Activated T-cell treated with anti-CD3 and anti-CD28 coated beads, Interleukin-2, amount 50 U/mL, for 72 hours (primary cell): ENCODE measurements at places on chromosomes 16 and 17.

GRCh38 chr17:41433586-41433985 lies 7.2 kb downstream of the KRT38 start:
- no peak overlapping the region for H3K27ac ChIP-seq
- H3K27me3 ChIP-seq, result no peaks in the 10 kb centered on the region
- no peak for DNase-seq
- H3K4me3 ChIP-seq, result no peak overlapping the region
- no peaks in the 10 kb centered on the region for H3K36me3 ChIP-seq

GRCh38 chr17:74960570-74961342 lies 11.8 kb downstream of the HID1 start:
- H3K27ac ChIP-seq, result no peak overlapping the region
- H3K27me3 ChIP-seq, result no peaks in the 10 kb centered on the region
- peak overlapping the region; percentile 5 for H3K4me3 ChIP-seq
- no peaks in the 10 kb centered on the region for H3K36me3 ChIP-seq

DNA sequence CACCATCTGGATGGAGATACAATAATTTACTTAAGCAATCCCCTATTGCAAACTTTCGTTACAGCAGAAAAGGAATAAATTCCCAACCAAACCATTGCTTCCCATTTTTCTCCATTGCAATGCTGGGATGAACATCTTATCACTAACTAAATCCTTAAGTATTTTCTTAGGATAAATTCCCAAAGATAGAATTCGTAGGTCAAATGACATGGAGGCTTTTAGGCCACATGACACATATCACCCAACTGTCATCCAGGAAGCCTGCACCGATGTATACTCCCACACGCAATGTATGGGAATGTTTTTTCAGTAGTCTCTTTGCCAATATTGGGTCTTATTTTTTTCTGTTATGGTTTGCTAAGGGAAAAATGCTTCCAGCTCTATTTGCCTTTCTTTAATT lies 1.6 kb upstream of the TLCD2 start:
- H3K27me3 ChIP-seq, result peaks cover 37% of the 10 kb centered on the region
- H3K27ac ChIP-seq, result peak overlapping the region; percentile 75
- H3K36me3 ChIP-seq, result peaks cover 4% of the 10 kb centered on the region
- H3K4me3 ChIP-seq, result peak overlapping the region; percentile 76
- no peak for DNase-seq

DNA sequence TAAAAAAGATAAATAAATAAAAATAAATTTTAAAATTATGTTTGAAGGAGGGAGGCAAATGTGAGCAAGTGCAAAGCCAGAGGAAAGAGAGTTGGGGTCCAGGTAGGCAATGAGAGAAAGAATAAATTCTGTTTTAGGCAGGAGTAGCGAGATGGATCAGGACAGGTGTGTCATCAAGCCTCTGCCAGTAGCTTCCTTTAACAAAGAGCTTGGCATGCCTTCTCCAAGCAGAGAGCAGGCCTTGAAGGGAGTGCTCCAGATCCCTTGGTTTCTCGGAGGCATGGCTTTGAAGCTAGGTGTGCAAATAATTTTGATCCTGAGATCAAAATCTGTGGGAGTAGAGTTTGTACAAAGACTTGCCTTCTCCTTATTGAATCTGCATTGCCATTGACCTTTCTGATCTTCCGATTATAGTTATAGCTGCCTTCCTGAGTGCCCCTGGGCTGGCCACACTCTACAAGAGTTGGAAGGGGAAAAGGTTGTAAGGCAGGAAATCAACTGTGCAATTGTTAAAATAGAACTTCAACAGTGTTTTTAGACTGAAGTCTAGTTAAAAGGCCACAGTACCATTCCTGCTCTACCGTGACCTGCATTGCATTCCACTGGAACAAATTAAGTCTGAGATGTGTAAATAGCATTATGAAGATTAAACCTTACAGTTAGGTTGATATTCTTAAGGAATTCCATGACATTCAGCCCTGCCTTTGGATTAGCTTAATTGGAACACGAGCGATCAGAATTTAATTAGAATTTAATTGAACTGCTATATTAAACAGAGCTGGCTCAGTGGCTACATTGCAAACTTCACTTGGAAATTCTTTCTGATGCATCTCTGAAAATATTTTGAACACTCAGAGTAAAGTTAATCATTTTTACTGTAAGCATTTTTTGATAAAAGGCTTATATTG lies 33.7 kb downstream of the IQCK start:
- no peak overlapping the region for H3K4me3 ChIP-seq
- H3K36me3 ChIP-seq, result no peaks in the 10 kb centered on the region
- no peaks in the 10 kb centered on the region for H3K27me3 ChIP-seq
- no peak for DNase-seq
- H3K4me1 ChIP-seq, result no peaks in the 10 kb centered on the region

DNA sequence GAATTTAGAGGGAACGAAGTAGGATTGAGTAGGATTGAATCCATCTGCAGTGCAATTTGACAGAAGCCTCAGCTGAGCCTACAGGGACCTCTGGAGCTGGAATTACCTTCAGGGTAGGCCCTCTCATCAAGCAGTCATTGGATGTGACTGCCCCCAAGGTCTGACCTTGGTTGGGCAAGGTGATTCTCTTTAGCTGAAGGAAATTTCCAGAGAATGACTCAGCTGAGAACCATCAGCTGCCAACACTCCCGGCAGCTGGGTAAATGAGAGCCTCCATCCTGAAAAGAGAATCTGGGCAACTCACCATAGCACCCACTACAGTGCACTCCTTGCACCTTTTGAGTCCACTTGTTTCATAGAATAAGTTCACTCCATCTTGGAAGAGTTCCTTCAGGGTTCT lies 113.5 kb upstream of the MED13 start:
- no peaks in the 10 kb centered on the region for H3K36me3 ChIP-seq
- H3K4me1 ChIP-seq, result no peaks in the 10 kb centered on the region
- H3K27ac ChIP-seq, result no peak overlapping the region
- no peaks in the 10 kb centered on the region for H3K27me3 ChIP-seq

DNA sequence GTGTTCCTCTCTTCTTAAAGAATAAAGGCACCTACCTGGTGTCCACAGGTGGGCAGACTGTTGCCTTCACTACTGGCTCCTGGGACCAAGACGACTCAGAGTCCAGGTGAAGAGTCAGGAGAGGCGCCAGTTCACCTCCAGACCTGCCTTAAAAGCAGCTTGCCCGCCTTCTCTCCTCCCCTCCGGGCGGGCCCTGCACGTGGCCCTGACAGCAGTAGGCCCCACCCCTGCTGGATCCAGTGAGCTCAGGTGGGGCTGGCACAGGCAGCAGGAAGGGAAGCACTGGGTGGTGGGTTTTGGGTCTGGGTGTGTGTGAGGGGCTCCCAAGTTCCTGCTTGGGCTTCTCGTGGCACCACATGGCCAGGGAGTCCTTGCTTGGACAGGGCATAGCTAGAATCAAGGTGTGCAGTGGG lies at the start of gene TNS4:
TSS of gene TNS4 (minus strand) at position 125 of the 413 bp plus-strand sequence. CDS start 5,198 bp downstream, outside the sequence.
- DNase-seq, result no peak
- no peaks in the 10 kb centered on the region for H3K36me3 ChIP-seq
- peaks cover 9% of the 10 kb centered on the region for H3K4me1 ChIP-seq

- no peak overlapping the region for H3K27ac ChIP-seq
- no peaks in the 10 kb centered on the region for H3K4me1 ChIP-seq
- H3K4me3 ChIP-seq, result no peak overlapping the region
- DNase-seq, result no peak
Observed at GRCh38 chr17:19670908-19671307, 22.4 kb downstream of the ALDH3A2 start.

GRCh38 chr17:37031493-37032083 lies 82.8 kb downstream of the AATF start:
- peaks cover 2% of the 10 kb centered on the region for H3K4me1 ChIP-seq
- no peak overlapping the region for H3K27ac ChIP-seq
- no peaks in the 10 kb centered on the region for H3K27me3 ChIP-seq
- H3K4me3 ChIP-seq, result no peak overlapping the region

DNA sequence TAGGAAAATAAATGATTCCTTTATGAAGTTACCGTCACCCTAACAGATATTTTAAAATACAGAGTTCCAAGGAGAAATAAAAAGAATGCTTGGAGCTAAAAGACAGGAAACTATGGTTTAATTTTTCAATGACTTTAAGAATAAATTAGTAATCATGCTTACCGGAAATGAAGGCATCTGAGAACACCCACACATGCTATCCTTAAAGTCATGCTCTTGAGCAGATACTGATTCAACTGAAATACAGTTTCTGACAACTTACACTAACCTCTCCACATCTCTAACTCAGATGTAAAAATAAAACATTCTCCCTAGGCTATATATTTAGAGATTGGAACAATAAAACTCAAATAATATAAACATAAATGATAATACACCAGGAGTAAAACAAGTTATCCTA lies 7.8 kb downstream of the PSMD12 start:
- H3K27me3 ChIP-seq, result no peaks in the 10 kb centered on the region
- H3K36me3 ChIP-seq, result peaks cover 11% of the 10 kb centered on the region
- H3K4me3 ChIP-seq, result peak overlapping the region; percentile 72
- no peak for DNase-seq
- H3K27ac ChIP-seq, result peak overlapping the region; percentile 96
- H3K4me1 ChIP-seq, result peaks cover 69% of the 10 kb centered on the region

DNA sequence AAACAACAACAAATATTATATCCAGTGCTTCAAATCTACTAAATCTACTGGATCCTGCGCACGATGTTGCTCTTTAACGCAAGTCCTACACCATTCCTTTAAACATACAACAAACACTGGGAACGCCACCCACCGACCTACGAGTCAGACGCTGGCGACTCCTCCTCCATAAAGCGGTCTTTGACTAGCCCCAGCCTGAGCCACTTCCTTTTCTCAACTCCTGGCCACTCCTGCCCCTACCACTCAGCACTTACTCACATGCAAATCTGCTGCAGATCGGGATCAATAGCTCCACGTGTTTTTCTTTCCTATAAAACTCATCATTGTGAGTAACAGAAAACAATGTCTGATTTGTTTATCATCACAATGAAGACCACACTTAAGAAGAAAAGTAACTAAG lies 32.8 kb upstream of the MNT start:
- peaks cover 10% of the 10 kb centered on the region for H3K36me3 ChIP-seq
- H3K27me3 ChIP-seq, result no peaks in the 10 kb centered on the region
- peak overlapping the region; percentile 3 for H3K27ac ChIP-seq
- no peak overlapping the region for H3K4me3 ChIP-seq

GRCh38 chr17:40621578-40621977 lies 26.0 kb downstream of the SMARCE1 start:
- no peak for DNase-seq
- no peak overlapping the region for H3K4me3 ChIP-seq
- H3K36me3 ChIP-seq, result no peaks in the 10 kb centered on the region
- H3K27ac ChIP-seq, result no peak overlapping the region
- peaks cover 78% of the 10 kb centered on the region for H3K4me1 ChIP-seq

DNA sequence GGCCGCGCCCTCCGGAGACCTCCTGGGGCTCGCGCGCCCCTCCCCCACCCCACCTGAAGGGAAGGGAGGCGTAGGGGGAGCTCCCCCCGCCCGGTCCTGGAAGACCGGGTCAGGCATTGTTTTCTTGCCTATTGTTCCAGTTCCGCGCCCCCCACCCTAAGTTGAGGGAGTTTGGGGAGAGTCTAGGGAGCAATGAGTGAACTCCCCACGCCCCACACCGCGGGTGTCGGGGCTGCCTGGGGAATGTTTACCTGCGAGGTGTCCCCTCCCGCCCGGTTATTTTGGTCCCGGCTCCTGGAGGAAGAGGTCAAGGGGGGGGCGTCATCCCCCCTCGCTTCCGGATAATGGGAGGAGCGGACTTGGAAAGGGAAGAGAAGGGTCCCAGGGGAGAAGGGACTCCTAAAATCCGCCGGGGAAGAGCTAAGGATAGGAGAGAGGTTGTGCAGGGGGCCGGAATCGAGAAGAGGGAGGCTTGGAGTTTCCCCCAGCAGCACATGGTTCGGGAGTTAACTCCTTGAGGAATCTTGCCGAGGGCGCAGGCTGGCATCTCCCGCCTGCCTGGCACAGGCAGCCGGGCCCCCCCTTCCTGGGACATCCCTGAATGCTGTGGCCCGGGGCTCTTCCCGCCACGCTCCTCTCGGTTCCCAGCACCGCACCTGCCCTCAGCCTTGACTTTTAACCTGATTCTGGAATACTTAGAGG lies 881 bp downstream of the MLLT6 start:
- H3K27ac ChIP-seq, result peak overlapping the region; percentile 84
- H3K27me3 ChIP-seq, result no peaks in the 10 kb centered on the region
- peak; percentile 35 for DNase-seq
- H3K4me3 ChIP-seq, result peak overlapping the region; percentile 92

- DNase-seq, result no peak
- no peaks in the 10 kb centered on the region for H3K4me1 ChIP-seq
- peaks cover 5% of the 10 kb centered on the region for H3K36me3 ChIP-seq
- H3K4me3 ChIP-seq, result no peak overlapping the region
- H3K27me3 ChIP-seq, result no peaks in the 10 kb centered on the region
- H3K27ac ChIP-seq, result no peak overlapping the region
Observed at GRCh38 chr17:13879961-13880466, 189.3 kb upstream of the COX10 start.

GRCh38 chr17:50507871-50508572 lies at the start of gene MYCBPAP:
TSS of gene MYCBPAP (plus strand) at chr17:50508439. CDS start at chr17:50508675, 236 bp downstream.
- DNase-seq, result peak; percentile 91
- H3K36me3 ChIP-seq, result no peaks in the 10 kb centered on the region
- peaks cover 66% of the 10 kb centered on the region for H3K4me1 ChIP-seq
- H3K4me3 ChIP-seq, result peak within 1 kb of the TSS; percentile 96
- H3K27ac ChIP-seq, result peak within 1 kb of the TSS; percentile 58
- H3K27me3 ChIP-seq, result no peaks in the 10 kb centered on the region

- H3K4me3 ChIP-seq, result no peak overlapping the region
- H3K4me1 ChIP-seq, result peaks cover 4% of the 10 kb centered on the region
- no peak for DNase-seq
- H3K36me3 ChIP-seq, result no peaks in the 10 kb centered on the region
Observed at GRCh38 chr16:1258225-1258600, 2.3 kb downstream of the TPSD1 start.

- H3K4me1 ChIP-seq, result peaks cover 77% of the 10 kb centered on the region
- H3K4me3 ChIP-seq, result peak overlapping the region; percentile 77
- peaks cover 15% of the 10 kb centered on the region for H3K36me3 ChIP-seq
- peaks cover 44% of the 10 kb centered on the region for H3K27me3 ChIP-seq
- peak; percentile 61 for DNase-seq
Observed at GRCh38 chr17:55344514-55344997, 77.1 kb downstream of the MMD start.

DNA sequence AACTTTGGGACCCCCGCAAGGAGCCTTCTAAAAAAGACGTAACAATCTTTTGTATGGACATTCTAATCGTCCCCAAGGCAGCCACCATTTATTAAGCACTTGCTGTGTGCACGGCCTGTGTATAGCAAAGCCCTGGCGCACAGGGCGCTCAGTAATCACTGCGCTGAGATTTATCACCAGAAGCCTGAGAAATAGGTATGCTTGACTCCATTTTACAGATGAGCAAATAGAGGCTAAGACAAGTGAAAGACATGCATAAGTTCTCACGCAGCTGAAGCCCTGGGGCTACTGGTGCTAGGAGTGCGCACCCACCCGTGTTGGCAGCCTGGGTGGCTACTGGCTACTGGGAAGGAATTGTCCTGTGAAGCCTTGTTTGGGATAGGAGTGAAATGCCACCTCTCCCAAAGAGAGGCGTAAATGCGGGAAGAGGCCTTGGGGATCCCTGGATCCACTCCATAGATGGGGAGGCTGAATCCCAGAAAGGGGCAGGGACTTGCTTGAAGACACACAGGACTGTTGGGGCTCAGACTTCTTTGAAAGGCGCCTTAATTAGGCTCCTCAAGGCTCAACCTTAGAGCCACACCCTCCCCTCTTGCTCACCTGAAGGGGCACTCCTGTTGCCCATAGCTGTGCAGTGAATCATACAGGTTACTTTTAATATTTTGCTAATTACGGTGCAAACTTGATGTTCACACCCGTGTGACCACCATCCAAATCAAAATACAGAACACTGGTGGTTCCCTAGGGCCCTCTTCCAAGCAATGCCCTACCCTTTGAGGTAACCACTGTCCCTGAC lies 634 bp upstream of the NATD1 start:
- H3K36me3 ChIP-seq, result no peaks in the 10 kb centered on the region
- no peaks in the 10 kb centered on the region for H3K27me3 ChIP-seq
- H3K4me3 ChIP-seq, result peak overlapping the region; percentile 92
- peak overlapping the region; percentile 78 for H3K27ac ChIP-seq
- DNase-seq, result no peak
